GM18507 (cell line): ENCODE measurements at places on chromosomes 12 and 14.

DNA sequence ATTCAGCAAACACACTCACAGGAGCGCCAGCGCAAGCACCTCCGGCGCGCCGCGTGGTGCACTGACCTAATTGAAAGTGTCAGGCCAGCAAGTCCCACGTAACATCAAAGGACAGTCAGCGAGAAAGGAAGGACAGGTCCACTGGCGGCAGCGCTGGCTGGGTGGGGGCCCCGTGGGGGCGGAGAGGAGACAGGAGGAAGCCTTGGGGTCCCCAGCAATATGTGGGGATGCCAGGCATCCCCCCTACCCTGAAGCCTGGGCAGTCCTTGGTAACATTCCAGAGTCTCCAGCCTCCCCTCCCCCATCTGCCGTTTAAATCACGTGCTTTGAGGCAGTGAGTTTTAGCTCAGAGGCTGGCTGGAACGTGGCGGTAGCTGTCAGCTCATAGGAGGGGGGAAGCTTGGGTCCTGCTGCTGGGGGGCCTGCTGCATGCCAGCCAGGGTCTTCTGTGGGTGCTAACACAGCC lies 159.2 kb downstream of the CALM1 start:
- DNase-seq = no peak

DNA sequence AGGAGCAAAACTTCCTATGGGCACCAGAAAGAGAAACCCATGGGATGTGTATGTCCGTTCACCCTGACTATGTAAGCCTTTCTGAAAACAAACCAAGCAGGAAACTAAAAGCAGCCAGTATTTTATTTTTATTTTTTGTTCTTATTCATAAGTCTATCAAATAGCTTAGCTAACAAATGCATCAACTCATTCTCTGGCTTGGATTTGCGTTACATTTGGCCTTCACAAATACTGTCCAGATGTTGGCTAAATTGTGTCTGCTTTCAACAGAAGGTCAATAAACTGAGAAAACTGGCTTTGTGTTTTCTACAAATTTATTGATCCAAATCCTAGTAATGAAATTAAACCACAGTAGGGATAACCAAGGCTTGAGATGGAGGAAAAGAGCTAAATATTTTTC lies 379.0 kb downstream of the NOVA1 start:
- DNase-seq = no peak

DNA sequence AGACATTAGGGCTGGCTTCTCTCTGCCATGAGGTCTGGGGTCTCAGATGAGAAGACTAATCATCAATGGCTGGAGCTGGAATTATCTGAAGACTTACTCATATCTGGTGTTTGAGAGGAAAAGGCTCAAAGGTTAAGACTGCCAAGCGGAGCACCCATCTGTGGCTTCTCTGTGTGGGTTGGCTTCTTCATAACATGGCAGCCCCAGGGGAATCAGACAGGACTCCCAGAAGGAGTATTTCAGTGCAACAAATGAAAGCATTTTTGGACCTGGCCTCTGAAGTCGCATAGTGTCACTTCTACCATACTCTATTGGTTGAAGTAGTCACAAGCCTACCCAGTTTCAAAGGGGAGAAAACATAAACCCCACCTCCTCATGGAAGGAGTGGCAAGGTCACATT lies 171.8 kb upstream of the KRR1 start:
- no peak for DNase-seq

GRCh38 chr12:14691560-14691959 lies 4.8 kb downstream of the GUCY2C start:
- DNase-seq = no peak

GRCh38 chr14:29554335-29554734 lies 373.3 kb downstream of the PRKD1 start:
- DNase-seq = no peak

DNA sequence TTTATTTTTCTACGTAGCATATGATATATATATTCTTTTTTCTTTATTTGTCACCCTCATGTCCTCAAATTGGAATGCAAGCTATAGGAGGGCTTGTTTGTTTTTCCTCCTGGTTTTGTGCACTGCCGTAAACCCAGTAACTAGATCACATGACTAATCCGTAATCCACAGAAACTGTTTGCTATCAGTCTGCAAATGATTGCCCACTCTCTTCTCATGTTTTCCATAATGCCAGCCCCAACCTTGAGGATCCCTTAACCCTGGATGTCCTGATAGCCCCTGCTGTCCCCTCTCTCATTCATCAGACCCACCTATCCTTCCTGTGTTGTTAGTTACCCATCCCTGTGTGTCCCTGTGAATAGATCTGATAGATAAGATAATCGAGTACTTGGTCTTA lies 94.0 kb downstream of the TSPAN9 start:
- no peak for DNase-seq

GRCh38 chr12:98319716-98320425 lies 195.5 kb upstream of the TMPO start:
- DNase-seq = no peak
